Trophoblast cell (in vitro differentiated cells and primary cell): ENCODE measurements at places on chromosomes 11 and 22.

DNA sequence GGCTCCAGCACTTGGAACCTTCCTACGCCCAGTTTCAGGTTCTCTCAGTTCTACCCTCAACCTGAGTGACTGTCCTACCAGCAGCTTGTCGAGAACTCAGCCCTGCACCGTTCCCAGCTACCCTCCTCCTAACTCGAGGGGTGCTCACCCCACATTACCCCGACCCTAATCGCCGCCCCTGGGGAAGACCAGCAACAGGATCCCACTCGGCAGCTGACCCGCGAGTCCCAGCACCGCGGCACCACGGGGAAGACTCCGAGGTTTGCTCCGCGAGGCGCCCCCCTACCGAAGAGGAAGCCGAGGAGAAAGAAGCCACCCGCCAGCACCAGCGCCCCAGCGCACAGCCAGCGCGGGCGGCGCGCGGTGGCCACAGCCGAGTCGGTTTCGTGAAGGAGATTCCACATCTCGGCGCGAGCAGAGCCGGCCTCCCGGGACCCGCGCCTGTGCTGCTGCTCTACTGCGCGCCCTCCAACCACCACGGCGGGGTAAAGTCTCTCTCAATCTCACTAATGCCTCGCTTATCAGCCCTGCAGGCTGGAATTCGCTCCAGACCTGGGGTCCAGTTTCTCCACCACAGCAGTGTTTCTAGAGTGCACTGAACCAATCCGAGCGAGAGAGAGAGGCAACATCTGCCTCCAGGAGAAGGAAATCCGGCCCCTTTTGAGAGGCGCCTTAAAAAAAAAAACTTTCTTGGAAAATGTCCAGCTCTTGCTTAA lies at the start of gene FOLH1:
Gene FOLH1, minus strand, starts transcription at position 597 of the 716 bp plus-strand sequence. Its CDS starts 193 bp downstream, at position 404.
- H3K27me3 ChIP-seq = peaks cover 6% of the 10 kb centered on the region
- no peaks in the 10 kb centered on the region for H3K36me3 ChIP-seq
- H3K4me1 ChIP-seq = no peaks in the 10 kb centered on the region
- DNase-seq = no peak

DNA sequence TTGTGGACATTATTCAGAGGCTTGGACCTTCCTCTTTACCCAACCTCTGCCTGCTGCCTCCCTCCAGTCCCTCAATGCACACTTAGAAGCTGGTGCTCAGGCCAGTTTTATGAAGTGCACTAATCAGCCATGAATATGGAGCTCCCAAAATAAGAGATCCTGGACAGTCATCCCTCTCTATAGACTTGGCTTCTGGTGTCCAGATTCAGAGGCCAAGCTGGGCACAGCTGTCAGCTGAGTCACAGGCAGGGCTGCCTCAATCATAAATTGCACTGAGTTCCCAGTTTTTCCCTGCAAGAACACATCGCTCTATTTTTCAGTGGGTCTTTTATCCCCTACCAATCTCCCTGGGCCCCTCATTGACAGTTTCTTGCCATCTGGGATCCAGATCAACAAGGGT lies 161.7 kb upstream of the CADM1 start:
- H3K4me3 ChIP-seq = no peak overlapping the region
- no peaks in the 10 kb centered on the region for H3K4me1 ChIP-seq
- H3K27ac ChIP-seq = no peak overlapping the region
- no peak for DNase-seq

DNA sequence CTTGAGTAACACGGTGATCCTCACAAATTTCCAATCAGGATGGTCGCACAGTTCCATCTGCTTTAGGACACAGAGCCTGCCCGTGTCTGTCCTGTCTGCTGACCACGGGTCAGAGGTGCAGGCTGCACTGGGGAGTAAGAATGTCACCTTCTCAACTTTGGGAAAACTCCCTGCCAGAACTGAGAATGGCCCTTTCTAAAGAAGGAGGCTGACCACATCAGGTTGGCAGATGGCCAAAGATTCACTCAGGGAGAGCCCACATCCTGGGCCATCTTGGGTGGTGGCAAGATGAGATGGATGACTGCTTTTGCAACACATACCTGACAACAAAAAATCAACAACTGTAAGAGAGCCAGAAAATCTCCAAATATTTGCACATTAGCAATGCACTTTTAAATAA lies 101.9 kb downstream of the IGLL1 start:
- no peak overlapping the region for H3K27ac ChIP-seq
- DNase-seq = peak; percentile 39
- no peaks in the 10 kb centered on the region for H3K27me3 ChIP-seq
- no peaks in the 10 kb centered on the region for H3K4me1 ChIP-seq
- H3K4me3 ChIP-seq = no peak overlapping the region

DNA sequence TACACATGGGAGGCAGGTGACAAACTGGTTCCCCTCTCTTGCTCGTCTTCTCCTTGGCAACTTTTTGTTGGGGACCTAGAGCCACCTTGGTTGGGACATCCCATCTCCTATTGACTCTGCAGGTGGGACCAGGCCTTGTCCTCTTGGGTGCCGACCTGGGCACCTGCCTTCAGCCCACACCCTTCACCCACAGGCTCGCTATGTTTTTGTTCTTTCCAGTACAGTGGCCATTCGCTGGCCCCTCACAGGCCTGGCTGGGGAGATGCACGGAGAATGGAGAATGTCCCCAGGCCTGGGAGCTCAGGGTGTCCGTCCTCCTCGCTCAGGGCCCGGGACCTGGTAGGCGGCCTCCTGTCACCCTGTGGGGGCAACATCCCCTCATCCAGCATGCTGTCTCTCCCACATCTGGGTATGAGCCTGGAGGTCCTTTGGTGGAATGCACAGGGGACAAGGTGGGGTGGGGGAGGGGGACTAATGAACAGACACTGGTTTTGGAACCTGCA lies 14.9 kb upstream of the OMP start:
- no peak overlapping the region for H3K4me3 ChIP-seq
- H3K27me3 ChIP-seq = no peaks in the 10 kb centered on the region
- H3K36me3 ChIP-seq = no peaks in the 10 kb centered on the region
- H3K27ac ChIP-seq = no peak overlapping the region

GRCh38 chr22:38461057-38461413 lies 6.0 kb upstream of the KCNJ4 start:
- no peaks in the 10 kb centered on the region for H3K27me3 ChIP-seq
- no peak overlapping the region for H3K4me3 ChIP-seq
- no peaks in the 10 kb centered on the region for H3K36me3 ChIP-seq
- no peak for DNase-seq

GRCh38 chr11:119486691-119487259 lies 63.8 kb upstream of the THY1 start:
- no peak overlapping the region for H3K27ac ChIP-seq
- no peaks in the 10 kb centered on the region for H3K36me3 ChIP-seq
- H3K4me3 ChIP-seq = no peak overlapping the region
- no peaks in the 10 kb centered on the region for H3K27me3 ChIP-seq

DNA sequence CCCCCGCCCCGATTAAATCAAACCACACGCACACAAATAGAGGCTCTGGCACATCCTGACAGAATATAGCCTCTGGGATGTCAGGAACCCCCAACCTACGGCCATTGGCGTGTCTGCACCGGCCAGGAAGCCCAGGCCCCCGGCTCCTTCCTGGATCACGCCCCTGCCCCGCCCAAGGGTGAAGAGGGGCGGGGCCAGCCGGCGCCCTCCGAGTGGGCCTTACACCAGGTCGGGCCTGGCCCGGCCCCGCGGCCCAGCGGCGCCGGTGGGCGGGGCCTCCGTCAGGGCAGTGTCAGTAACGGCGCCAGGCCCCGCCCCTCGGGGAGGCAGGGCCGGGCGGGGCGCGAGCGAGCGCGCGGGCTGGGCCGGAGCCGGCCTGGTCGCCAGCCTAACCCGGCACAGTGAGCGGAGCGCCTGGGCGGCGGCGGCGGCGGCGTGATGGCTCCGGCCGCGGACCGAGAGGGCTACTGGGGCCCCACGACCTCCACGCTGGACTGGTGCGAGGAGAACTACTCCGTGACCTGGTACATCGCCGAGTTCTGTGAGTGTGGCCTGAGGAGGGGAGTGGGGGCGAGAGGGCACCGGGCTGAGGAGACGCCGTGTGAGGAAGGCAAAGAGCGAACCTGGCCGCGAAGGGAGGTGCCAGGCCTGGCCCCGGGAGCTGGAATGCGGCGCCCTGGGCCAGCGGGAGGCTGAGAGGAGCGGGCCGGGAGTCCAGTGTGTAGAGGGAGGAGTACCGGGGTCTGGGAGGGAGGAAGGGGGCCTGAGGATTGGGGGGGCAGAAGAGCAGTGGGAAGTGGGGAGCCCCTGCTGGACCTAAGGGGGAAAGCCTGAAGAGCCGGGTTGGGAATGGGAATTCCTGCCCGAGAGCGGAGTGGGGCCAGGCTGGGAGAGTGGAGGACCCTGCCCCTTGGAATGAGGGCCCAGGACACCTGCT lies at the start of gene ACER3:
Gene ACER3, plus strand, starts transcription at position 380 of the 937 bp plus-strand sequence. Its CDS starts 59 bp downstream, at position 439.
- H3K36me3 ChIP-seq = no peaks in the 10 kb centered on the region
- peak within 1 kb of the TSS; percentile 95 for H3K4me3 ChIP-seq
- peaks cover 4% of the 10 kb centered on the region for H3K4me1 ChIP-seq
- H3K27me3 ChIP-seq = no peaks in the 10 kb centered on the region
- DNase-seq = peak; percentile 91
- H3K27ac ChIP-seq = peak within 1 kb of the TSS; percentile 9

DNA sequence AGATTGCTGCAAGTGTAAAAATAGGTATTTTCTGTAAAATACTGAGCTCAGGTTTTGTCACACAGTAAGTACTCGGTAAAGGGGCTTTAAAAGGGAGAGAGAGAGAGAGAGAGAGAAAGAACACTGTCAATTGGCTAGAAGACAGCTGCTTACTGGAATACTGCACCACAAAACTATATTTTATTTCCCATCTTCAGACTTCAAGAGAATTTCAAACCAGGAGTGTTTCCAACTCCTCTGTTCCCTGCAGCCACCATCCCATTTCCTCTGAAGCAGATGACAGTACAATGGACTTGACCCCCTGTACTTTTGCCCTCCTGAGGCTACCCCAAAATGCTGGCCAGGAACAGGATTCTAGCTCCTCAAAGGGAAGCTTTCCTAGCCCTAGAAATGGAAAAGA lies 89.7 kb downstream of the RELT start:
- H3K36me3 ChIP-seq = no peaks in the 10 kb centered on the region
- DNase-seq = no peak
- H3K27ac ChIP-seq = no peak overlapping the region
- no peak overlapping the region for H3K4me3 ChIP-seq

- H3K27ac ChIP-seq = peak overlapping the region; percentile 69
- no peak overlapping the region for H3K4me3 ChIP-seq
- no peak for DNase-seq
- no peaks in the 10 kb centered on the region for H3K27me3 ChIP-seq
- H3K36me3 ChIP-seq = no peaks in the 10 kb centered on the region
These were observed 324.5 kb upstream of the PITPNB start for GRCh38 chr22:28243539-28243938.

GRCh38 chr11:19821412-19821875 lies 108.8 kb downstream of the NAV2 start:
- no peaks in the 10 kb centered on the region for H3K27me3 ChIP-seq
- no peak overlapping the region for H3K27ac ChIP-seq
- H3K4me1 ChIP-seq = no peaks in the 10 kb centered on the region
- H3K36me3 ChIP-seq = no peaks in the 10 kb centered on the region

- no peaks in the 10 kb centered on the region for H3K36me3 ChIP-seq
- no peak for DNase-seq
- no peaks in the 10 kb centered on the region for H3K4me1 ChIP-seq
- no peak overlapping the region for H3K4me3 ChIP-seq
These were observed 6.4 kb downstream of the MPPED1 start for GRCh38 chr22:43418079-43418825.

DNA sequence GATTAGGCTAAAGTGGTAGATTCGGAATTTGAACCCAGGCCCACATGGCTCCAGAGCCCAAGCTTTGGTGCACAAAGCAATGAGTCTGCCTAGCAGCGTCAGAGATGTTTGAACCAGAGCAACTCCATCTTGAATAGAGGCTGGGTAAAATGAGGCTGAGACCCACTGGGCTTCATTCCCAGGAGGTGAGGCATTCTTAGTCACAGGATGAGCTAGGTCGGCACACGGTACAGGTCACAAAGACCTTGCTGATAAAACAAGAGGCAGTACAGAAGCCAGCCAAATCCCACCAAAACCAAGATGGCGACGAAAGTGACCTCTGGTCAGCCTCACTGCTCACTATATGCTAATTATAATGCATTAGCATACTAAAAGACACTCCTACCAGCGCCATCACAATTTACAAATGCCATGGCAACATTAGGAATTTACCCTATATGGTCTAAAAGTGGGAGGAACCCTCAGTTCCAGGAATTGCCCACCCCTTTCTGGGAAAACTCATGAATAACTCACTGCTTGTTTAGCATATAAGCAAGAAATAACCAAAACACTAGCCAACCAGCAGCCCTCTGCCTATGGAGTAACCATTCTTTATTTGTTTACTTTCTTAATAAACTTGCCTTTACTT lies 40.3 kb upstream of the DAGLA start:
- H3K4me3 ChIP-seq = no peak overlapping the region
- no peaks in the 10 kb centered on the region for H3K36me3 ChIP-seq
- no peaks in the 10 kb centered on the region for H3K27me3 ChIP-seq
- H3K27ac ChIP-seq = no peak overlapping the region
- H3K4me1 ChIP-seq = no peaks in the 10 kb centered on the region

DNA sequence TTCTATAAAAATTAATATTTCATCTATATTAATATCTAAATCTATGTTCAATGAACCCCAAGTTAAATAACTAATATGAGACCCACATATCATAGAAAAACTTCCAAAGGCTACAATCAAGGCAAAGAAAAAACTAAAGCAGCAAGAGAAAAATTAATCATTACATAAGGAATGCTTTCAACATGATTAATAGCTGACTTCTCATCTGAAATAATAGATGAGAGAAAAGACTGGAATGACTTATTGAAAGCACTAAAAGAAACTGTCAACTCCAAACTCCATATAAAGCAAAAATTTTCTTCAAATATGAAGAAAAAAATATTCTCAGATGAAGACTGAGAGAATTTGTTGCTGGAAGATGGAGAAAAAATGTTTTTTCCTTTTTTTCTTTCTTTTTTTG lies 13.0 kb downstream of the TRIM5 start:
- no peak overlapping the region for H3K4me3 ChIP-seq
- peaks cover 15% of the 10 kb centered on the region for H3K36me3 ChIP-seq
- H3K27me3 ChIP-seq = no peaks in the 10 kb centered on the region
- no peaks in the 10 kb centered on the region for H3K4me1 ChIP-seq

- H3K27ac ChIP-seq = no peak overlapping the region
- H3K36me3 ChIP-seq = no peaks in the 10 kb centered on the region
- no peaks in the 10 kb centered on the region for H3K4me1 ChIP-seq
- no peaks in the 10 kb centered on the region for H3K27me3 ChIP-seq
- no peak for DNase-seq
These were observed 171.8 kb downstream of the DSCAML1 start for GRCh38 chr11:117625237-117625636.

GRCh38 chr11:94925422-94926270 lies 47.7 kb downstream of the CWC15 start:
- H3K4me1 ChIP-seq = peaks cover 18% of the 10 kb centered on the region
- peak overlapping the region; percentile 36 for H3K27ac ChIP-seq
- no peak overlapping the region for H3K4me3 ChIP-seq
- no peak for DNase-seq

- no peaks in the 10 kb centered on the region for H3K36me3 ChIP-seq
- H3K4me3 ChIP-seq = no peak overlapping the region
- H3K27me3 ChIP-seq = no peaks in the 10 kb centered on the region
- peaks cover 10% of the 10 kb centered on the region for H3K4me1 ChIP-seq
These were observed 383.8 kb upstream of the NARS2 start for GRCh38 chr11:78958444-78958843.

- no peaks in the 10 kb centered on the region for H3K27me3 ChIP-seq
- H3K4me1 ChIP-seq = no peaks in the 10 kb centered on the region
- no peak overlapping the region for H3K4me3 ChIP-seq
- H3K27ac ChIP-seq = no peak overlapping the region
These were observed 1369.6 kb upstream of the RAG2 start for GRCh38 chr11:37967635-37968034.

- H3K4me1 ChIP-seq = no peaks in the 10 kb centered on the region
- no peak overlapping the region for H3K27ac ChIP-seq
- no peaks in the 10 kb centered on the region for H3K36me3 ChIP-seq
- no peak overlapping the region for H3K4me3 ChIP-seq
- peak; percentile 40 for DNase-seq
These were observed 854.3 kb downstream of the METTL15 start for GRCh38 chr11:28962502-28962901.
